ENCODE measurements at places on chromosomes 7 and 10. TPM values are rescaled to one million over a fixed set of nuclear protein-coding genes. Genes with fewer than 3 reads are reported as not detected.

- DNase-seq = peak; percentile 94
Measured at GRCh38 chr10:123154092-123154710, at the start of gene BUB3. TSS of gene BUB3 (plus strand) at chr10:123154402. CDS start at chr10:123154918, 516 bp downstream.

GRCh38 chr7:143495851-143496250 lies 18.2 kb downstream of the TAS2R41 start:
- no peak for DNase-seq

DNA sequence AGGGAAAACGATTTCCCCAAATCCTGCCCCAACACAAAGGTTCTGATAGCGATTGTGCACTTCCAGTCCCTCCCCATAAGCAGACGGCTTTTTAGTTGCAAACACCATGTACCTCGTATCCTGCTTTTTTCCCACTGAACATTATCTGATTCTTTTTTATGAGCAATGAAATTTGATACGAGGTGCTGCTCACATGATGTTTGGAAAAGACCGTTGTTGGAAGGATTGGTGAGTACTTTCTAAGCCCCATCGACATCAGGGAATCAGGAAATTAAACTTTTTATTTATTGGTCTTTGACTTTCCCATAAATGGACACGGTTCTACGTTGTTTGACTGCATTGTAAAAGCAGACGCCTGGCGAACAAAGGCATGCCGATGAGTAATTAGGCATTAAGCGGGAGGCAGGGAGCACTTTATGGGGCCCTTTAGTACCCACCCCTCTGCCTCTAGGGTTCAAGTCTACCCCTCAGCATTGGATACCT lies 49.4 kb downstream of the TEX36 start:
- no peak for DNase-seq

- DNase-seq = no peak
Measured at GRCh38 chr10:79254333-79255006, 92.8 kb upstream of the PPIF start.

GRCh38 chr10:80924063-80924952 lies 386.6 kb downstream of the SH2D4B start:
- no peak for DNase-seq

GRCh38 chr7:125555916-125556315 lies 626.3 kb upstream of the POT1 start:
- DNase-seq = no peak

- no peak for DNase-seq
Measured at GRCh38 chr7:73741600-73741999, 3.0 kb upstream of the ABHD11 start.

GRCh38 chr7:42065942-42066341 lies 171.1 kb downstream of the GLI3 start:
- no peak for DNase-seq

GRCh38 chr7:130365088-130365487 lies 15.2 kb upstream of the CPA1 start:
- DNase-seq = no peak

GRCh38 chr7:157589680-157590079 lies 252.9 kb downstream of the DNAJB6 start:
- DNase-seq = no peak

DNA sequence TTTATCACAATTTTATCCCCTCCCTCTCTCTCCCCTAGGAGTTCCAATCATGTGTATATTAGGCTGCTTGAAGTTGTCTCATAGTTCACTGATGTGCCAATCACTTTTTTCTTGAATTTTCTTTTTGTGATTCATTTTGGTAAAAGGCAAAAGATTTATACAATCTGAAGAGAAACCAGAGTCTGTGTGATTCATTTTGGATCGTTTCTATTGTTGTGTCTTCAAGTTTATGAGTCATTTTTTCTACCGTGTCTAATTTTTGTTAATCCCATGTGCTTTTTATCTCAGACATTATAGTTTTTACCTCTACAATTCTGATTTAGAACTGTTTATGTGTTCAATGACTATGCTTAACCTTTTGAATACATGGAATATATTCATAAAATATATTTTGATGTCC lies 483.9 kb upstream of the AUTS2 start:
- DNase-seq = no peak

Gene ERLIN1
- total RNA-seq = 19.6 TPM

Gene PI4K2A
- total RNA-seq = 10.8 TPM

Gene CREB3L2
- 20.4 TPM for total RNA-seq

Gene GRID2IP
- not detected for total RNA-seq

Gene STOX1
- 0.35 TPM for total RNA-seq

Gene RNLS
- 4.0 TPM for total RNA-seq

All from activated naive CD8-positive, alpha-beta T cell treated with anti-CD3 and anti-CD28 coated beads for 36 hours (primary cell).